ENCODE measurements at places on chromosomes 13 and 19. TPM values are rescaled to one million over a fixed set of nuclear protein-coding genes. Genes with fewer than 3 reads are reported as not detected.

PRSS57 gene
- not detected for total RNA-seq

C19orf38 gene
- not detected for total RNA-seq

ACP5 gene
- 0.43 TPM for total RNA-seq

CYP4F2 gene
- total RNA-seq = not detected

SIGLEC5 gene
- total RNA-seq = not detected

ZNF358 gene
- total RNA-seq = 20.9 TPM

RASL11A gene
- 4.7 TPM for total RNA-seq

OR4F17 gene
- 0.32 TPM for total RNA-seq

IGFL3 gene
- not detected for total RNA-seq

CEACAM7 gene
- total RNA-seq = not detected

CEACAM3 gene
- not detected for total RNA-seq

TEKTIP1 gene
- total RNA-seq = not detected

GARIN5A gene
- not detected for total RNA-seq

NDUFB7 gene
- 357 TPM for total RNA-seq

PCDH9 gene
- total RNA-seq = 9.9 TPM

RPL18A gene
- 686 TPM for total RNA-seq

PRKCG gene
- 0.43 TPM for total RNA-seq

ATP7B gene
- total RNA-seq = 1.6 TPM

GRWD1 gene
- 25.1 TPM for total RNA-seq

ANKRD24 gene
- total RNA-seq = under 0.01 TPM

Data from fibroblast of villous mesenchyme (primary cell).